ENCODE measurements at places on chromosomes 6 and 20.

DNA sequence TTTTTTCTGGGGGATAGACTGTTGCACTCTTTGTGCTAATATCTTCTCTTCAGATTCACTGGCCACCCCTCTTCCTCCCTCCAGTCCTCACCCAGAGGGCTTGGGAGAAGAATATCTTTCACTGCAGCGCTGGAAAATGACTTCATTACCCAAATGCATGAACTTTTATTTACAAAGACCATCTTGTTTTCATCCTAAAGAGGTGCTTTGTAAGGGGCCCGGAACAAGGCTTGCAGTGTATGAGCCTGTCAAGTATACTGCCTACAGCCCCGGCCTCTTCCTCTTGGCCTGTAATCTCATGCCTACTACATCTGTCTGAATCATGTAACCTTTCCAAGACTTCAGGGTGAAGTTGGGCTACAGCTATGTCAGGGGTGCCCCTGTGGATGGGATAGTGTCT lies 554 bp upstream of the LAMA4 start:
- no peak for DNase-seq

GRCh38 chr6:150599199-150600009 lies at the start of gene PLEKHG1:
PLEKHG1 (plus strand) TSS chr6:150599885; CDS start chr6:150733682, 133,797 bp downstream.
- DNase-seq = peak; percentile 6

GRCh38 chr6:43226192-43226851 lies 3.0 kb downstream of the DNPH1 start:
- DNase-seq = no peak

DNA sequence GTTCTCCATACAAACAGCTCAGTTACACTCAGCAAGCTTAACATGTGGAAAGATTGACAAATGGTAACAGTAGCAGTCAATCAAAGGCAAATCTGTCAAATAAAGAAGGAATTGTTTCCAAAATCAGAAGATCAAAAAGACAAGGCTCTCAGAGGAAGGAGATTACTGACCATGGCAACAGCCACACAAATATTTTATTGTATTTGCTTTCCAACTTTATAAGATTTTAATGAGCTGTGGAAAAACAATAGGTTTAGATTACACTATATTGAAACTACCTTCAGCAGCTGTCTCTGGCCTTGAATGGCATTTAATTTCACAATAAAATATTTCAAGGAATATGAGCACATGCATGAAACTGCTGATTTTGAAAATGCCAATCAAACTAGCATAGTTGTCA lies 1143.9 kb upstream of the GJE1 start:
- DNase-seq = no peak

DNA sequence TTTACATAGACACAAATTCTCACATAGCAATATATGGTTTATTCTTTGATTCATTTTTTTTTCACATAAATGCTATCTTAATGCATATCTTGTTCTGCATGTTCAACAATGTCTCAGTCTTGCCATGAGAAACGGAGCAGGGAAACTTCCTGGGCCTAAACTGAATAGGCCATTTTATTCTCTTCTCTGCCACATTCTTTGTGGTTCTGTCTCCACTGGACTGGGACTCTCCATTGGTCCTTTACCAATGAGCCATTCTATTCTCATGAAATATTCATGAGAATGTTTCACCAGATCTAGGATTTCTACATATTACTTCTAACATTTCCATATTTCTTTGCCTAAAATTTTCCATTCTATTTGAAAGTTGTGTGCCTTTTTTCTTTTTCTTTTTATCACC lies 42.8 kb downstream of the LAMA2 start:
- DNase-seq = no peak

DNA sequence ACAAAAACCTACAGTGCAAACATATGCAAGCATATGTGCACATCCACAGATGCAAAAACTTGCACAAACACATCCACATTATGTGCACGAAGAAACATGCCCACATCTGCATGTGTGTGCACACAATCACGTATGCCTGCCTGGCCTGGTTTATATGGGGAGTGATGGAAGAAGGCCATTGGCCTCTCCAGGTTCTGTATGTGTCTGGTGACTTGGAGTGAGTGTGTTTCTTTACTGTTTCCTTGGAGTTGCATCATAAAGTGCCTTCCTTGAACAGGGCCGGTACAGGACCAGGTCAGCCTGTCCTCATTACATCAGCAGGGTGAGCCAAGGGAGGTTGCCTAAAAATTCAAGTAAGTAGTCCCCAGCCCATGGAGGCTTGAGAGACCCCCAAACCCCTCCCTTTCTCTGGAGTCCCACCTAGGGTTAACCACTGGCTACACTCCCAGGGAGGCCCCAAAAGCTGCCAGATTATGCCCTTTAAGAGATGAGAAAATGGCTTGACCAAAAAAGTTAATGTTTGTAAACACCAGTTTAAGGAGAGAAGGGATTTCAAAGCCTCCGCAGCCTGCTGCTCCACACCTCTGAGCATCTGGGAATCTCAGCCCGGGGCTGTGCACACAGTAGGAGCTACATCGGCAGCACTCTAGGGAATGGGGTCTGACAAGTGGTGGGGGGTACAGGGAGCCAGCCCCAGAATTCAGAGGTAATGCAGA lies 140.8 kb downstream of the VEGFA start:
- no peak for DNase-seq

GRCh38 chr6:119757467-119757866 lies 407.9 kb upstream of the MAN1A1 start:
- no peak for DNase-seq
